ENCODE measurements at places on chromosomes 12 and 14.

- DNase-seq = no peak
These were observed 24.5 kb upstream of the CRIP2 start for GRCh38 chr14:105450123-105450505.

GRCh38 chr12:89183985-89184435 lies 168.3 kb downstream of the DUSP6 start:
- DNase-seq = no peak

- DNase-seq = no peak
These were observed 51.7 kb upstream of the RASSF8 start for GRCh38 chr12:25906651-25907340.

GRCh38 chr12:109289551-109289950 lies 19.5 kb downstream of the FOXN4 start:
- DNase-seq = no peak

DNA sequence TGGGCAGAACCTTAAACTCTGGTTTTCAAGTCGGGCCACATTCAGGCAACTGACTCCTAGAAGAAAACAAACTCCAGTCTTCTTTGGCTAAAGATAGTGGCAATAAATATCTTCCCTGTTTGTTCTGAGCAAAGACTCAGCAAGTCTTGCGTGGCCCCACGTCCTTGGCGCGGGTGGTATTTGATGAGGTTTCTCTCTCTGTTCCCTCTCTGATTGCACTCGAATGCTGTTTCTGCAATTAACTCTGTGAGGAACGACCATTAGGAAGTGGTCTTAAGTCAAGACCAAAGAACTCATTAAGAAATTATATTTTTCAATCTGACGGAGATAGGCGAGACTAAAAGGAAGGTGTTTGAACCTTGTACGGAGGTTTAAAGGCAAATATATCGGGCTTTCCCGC lies 177.6 kb downstream of the TMEM132C start:
- DNase-seq = no peak

DNA sequence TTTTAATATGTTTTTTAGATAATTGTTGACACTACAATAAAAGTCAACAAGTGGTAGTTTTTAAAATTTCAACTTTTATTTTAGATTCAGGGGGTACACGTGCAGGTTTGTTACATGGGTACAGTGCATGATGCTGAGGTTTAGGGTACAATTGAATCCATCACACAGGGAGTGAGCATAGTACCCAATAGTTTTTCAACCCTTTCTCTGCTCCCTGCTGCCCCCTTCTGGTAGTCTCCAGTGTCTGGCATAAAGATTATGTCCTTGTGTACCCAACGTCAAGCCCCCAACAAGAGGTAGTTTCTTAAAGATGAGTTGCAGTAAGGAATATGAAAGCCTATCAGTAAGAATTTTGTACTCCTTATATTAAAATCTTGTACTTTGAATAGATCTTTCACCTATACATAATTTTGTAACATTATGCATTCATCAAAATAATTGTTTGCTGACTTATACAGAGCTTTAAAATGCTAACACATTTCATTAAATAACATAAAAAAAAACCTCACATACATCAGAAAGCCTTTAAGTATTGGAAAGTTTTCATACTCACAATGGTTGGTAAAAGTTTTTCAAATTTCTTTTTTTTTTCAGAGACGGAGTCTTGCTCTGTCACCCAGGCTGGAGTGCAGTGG lies 5.4 kb upstream of the RALGAPA1 start:
- peak; percentile 86 for DNase-seq

DNA sequence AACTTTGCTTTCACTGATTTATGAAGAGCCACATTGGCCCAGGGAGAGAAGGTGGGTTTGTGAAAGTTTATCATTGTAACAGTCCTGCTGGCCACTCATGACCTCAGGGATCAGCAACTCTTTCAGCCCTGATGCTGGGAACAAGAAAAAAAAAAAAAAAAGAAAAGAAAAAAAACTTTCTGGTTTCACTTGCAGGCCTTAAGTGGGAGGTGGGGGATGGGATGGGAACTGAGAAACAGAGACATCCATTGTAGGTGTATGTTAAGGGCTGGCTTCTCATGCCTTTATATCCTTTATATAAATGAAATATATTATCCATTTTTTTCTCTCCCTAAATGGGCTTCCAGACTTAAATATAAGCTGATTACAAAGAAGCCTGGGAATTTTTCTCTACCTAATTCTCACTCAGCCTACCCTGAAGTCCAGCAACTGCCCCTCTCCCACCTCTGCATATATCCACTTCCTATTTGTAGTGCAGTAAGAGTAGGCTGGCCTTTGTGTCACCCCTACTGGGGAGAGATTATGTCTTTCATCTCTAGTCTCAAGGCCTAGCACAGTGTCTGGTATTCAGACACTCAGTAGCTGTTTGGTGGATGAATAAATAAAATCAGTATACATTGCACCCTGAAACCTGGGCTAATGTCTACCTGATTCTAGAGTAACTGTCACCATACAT lies 187.1 kb downstream of the KICS2 start:
- no peak for DNase-seq

DNA sequence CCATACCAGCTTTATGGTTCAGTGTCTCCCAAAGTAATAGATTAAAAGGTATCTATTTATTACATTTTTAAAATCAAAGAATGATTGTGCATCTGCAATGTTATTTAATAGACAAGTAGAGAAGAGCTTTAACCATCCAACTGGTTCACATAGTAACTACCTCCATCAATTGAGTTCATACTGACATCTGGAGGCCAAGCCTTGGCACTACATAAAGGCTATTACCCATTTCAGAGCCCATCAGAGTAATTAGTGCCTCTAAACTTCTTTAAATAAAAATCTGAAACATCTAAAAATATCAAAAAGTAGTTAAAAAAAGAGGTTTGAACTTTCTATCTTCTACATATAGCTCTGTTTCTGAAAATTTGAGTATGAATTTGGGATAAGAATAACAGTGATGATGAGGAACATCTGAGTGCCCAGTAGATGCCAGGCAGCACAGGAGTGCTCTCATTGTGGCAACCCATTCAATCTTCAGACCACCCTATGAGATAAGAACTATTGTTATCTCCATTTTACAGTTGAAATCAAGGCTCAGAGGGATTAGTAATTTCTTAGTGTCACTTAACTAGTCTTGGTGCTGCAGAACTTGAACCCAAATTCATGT lies 132.9 kb upstream of the DAAM1 start:
- peak; percentile 42 for DNase-seq

DNA sequence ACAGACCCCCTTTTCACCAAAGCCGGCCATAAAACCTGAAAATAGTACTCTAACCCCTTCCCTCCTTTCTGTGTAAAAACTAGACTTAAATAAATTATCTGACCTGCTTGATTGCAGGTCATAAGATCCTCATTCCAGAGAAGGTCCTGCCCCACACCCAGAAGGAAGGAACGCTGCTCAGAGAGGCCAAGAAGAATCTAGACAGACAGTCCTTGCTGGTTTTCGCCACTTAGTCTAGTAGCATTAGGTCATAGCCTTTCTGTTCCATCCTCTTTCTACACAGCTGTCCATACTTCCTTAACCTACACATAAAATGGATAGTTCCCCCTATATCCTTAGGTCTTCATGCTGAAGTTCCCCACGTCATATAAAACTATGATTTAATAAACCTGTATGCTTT lies 83.7 kb upstream of the IGF1 start:
- no peak for DNase-seq

DNA sequence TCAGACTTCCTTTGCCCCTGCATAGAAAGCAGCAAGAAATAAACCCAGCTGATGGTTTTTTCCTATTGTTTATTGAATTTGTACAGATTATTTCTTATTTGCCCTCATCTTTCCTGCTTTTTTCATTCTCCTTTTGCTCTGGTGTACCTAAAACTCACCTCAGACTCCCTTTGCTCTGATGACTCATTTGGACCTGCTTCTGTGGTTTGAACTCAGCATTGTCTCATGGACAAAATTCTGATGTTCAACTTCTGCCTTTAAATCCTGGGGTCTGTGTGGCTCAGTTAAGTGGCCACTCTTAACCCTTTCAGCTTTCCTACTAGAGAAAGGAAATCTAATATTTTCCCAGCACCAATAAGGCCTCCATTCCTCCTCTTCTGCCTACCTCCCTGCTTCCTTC lies 3.5 kb upstream of the SENP1 start:
- no peak for DNase-seq

- no peak for DNase-seq
These were observed 321 bp upstream of the USP30 start for GRCh38 chr12:109052097-109052413.

GRCh38 chr14:36212577-36212976 lies 36.1 kb upstream of the PTCSC3 start:
- no peak for DNase-seq

- DNase-seq = no peak
These were observed 138.5 kb downstream of the SLC16A7 start for GRCh38 chr12:59734371-59734770.

- DNase-seq = no peak
These were observed 813.0 kb downstream of the NRXN3 start for GRCh38 chr14:78983126-78983525.

- no peak for DNase-seq
These were observed 206.0 kb downstream of the SNAPC1 start for GRCh38 chr14:61968207-61968606.

GRCh38 chr12:52506858-52507715 lies 13.1 kb downstream of the KRT5 start:
- peak; percentile 36 for DNase-seq

GRCh38 chr14:106286697-106287290 lies 760.4 kb downstream of the TMEM121 start:
- no peak for DNase-seq

DNA sequence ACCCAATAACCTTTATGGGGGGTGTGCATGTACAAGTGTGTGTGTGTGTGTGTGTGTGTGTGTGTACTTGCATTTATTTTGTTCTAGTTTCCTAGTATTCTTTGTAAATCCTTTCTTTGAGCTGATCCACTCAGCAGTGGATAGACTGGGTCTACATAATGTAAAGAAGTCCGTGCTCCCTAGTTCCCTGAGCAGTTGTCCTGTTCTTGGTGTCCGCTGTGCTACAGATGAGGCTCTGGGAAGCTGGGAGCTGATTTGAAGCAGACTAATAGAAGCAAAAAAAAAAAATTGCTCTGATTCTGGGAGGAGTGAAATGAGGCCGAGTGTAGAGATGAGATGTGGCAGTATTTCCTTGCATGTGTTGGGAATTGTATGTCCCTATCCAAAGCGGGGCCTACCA lies 150.4 kb upstream of the WSCD2 start:
- no peak for DNase-seq

GRCh38 chr14:106778986-106779385 lies 1252.6 kb downstream of the TMEM121 start:
- DNase-seq = no peak

GRCh38 chr14:68062651-68063050 lies 243.1 kb downstream of the RAD51B start:
- no peak for DNase-seq

GRCh38 chr12:12210983-12211382 lies 55.9 kb downstream of the LRP6 start:
- DNase-seq = peak; percentile 26

DNA sequence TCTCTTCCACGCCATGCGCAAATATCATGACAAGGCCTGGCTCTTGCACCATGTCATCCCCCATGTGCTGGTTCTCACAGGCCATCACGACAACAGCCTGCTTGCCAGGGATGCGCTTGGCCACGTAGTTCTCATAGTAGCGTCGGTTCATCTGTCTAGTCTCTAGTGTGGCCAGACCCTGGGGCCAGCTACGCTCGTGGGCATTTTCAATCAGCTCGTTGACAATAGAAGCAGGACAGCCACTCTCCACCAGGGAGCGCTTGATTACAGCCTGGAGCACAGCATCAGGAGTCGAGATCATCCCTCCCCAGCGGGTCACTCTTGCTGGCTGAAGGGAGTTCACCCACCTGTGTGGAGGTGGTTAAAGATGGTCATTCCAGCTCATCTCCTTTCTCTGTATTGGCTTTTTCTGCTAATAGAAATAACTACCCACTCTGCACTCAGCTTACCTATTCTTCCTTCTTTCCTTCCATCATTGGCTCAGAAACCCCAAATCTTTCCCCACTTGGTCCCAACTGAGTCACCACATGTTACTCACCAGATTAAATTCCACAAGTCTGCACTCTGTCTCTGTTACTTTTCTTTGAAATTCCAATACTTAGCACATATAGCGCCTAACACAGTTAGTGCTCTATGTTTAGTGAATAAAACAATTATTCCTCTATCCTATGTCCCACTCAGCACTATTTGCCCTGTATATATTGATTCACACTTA lies 15.1 kb downstream of the RNF41 start:
- peak; percentile 45 for DNase-seq

DNA sequence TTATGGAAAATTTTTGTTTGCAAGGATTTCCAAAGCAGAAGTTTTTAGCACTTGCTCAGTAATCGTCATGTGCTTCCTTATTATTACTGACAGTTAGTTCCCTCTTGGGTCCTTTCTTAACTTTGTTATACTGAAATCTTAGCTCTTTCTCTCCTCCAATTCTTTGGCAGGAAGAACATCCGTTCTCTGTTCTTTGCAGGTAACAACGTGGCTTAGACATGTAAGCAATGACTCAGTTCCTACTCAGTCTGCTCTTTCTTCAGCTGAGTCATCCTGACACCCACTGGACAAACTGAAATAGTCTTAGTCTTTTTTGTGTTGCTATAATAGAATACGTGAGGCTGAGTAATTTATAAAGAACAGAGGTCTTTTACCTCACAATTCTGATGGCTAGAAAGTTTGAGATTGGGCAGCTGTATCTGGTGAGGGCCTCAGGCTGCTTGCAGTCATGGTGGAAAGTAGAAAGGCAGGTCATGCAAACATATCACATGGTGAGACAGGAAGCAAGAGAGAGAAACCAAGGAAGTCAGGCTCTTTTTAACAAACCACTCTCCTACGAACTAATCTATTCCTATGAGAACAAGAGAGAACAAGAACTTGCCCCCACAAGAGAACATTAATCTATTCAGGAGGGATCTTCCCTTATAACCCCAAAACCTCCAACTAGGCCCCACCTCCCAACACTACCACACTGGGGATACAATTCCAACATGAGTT lies 49.2 kb downstream of the TESPA1 start:
- DNase-seq = peak; percentile 64

GRCh38 chr12:23564451-23565152 lies 384.9 kb downstream of the SOX5 start:
- DNase-seq = no peak
